Hematopoietic multipotent progenitor cell treated with erythropoietin and hydrocortisone succinate and interleukin-3 and kit ligand, for 17 days (in vitro differentiated cells): ENCODE measurements at places on chromosomes 5 and 9.

DNA sequence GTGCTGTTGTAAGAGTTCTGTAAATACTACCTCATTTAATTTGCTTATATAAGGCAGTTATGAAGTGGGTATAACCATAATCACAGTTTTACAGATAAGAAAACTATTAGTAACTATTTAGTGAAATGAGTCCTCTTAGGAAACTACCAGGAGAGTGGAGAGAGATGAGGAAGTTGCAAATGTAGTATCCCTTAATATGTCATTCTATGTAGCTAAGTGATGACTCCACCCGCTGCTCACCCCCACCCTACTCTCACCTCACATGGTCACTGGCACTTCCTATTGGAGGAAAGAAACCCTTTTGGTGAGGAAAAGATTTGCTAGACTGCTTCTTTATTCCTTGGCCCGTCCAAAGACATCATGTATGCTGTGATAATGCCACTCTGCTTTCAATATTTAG, 241.8 kb upstream of the SLC24A2 start:
- DNase-seq, result no peak

DNA sequence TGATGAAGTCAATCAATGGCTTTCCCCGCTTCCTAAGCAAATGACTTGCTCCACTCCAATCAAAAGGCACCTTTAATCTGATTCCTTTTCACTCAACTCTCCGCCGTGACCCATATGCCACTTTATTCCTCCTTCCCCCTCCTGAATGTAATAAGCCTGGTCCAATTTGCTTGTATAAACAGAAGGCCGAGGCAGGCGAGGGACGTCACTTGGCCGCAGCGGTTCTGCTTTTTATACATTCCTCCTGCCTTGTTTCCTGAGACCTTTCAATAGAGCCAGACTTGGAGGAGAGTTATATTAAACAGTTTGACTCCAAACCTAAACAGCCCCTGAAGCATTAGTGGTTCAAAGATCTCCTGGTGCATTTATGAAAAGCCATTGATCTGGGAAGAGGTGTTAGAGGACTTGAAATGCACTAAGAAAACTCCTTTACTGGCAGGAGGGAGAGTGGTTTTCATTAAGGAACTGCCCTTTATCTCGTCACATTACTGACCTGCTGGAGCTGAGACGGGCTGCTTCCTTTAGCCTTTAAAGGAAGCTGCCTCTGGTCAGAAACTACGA, 273.4 kb downstream of the SLIT3 start:
- DNase-seq, result no peak

DNA sequence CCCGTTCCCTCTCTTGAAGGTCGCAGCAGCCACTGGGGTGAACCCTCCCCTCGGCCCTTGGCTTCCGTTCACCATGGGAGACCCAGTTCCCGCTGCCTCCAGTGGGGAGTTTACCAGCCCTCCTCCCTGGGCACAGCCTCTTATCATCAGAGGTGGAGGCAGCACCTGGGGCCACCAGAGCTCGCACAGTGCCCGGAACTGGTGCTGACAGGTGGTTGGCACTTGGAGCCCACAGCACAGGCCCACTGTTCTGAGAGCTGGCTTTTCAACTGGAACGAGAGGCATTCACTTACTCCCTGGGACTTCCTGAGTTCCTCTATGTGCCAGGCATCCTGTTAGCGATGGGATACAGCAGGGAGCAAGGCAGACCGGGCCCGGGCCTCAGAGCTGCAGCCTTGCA, 106.8 kb upstream of the FCN2 start:
- DNase-seq, result no peak

DNA sequence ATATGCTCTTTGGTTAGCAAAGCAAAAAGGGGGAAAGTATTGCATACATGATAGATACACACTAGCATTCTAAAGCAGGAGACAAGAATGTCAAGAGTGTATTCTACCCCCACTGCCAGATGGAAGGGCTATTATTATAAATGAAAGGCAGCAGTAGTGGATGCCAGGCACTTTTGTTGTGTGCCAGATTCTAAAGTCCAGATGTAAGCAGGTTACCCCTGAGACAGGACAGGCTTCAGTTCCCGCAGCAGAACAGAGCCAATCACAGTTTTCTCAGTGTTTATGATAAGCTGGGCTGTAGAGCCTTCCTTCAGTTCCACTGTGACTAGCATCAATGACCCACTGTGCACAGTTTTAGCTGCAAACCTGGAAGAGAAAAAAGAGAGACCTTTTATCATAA, 226.6 kb upstream of the TBCA start:
- DNase-seq, result no peak

GRCh38 chr5:6159832-6160430, 218.4 kb downstream of the MED10 start:
- DNase-seq, result no peak
